CD4-positive, alpha-beta T cell treated with Interleukin-4 for 1 hour (primary cell): ENCODE measurements at places on chromosomes 5 and 9.

GRCh38 chr5:93791518-93791972 is 50.1 kb upstream of the POU5F2 start:
- no peak for DNase-seq

- DNase-seq = no peak
Measured at GRCh38 chr9:33294670-33295432, 4.5 kb downstream of the NFX1 start.

DNA sequence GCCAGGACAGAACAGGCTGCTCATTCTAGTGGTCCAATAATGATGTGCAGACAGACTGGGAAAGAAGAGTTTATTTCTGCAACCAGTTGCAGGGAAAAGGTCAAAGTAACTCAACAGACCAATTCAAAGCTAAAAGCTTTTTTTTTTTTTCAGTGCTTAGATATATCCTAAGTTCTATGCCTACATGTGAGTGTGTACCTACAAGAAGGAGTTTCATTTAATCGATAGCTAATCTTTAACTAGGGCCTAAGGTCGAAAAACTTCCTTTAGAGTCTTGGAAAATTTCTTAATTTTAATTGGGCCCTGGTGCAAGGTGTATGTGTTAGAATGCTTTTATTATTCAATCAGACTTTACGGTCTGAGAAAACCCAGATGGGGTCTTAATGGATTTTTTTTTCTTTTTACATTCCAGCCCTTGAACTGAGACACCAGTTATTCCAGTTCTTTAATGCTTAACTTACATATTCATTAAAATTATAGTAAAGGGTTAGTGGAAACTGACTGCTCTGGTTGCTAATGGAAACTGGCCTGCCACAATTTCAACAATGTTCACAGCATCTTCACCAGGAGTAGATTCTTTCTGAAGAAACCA is 365.3 kb downstream of the MTRR start:
- no peak for DNase-seq

- peak; percentile 56 for DNase-seq
Measured at GRCh38 chr5:132491368-132492364, 1.1 kb upstream of the IRF1 start.

DNA sequence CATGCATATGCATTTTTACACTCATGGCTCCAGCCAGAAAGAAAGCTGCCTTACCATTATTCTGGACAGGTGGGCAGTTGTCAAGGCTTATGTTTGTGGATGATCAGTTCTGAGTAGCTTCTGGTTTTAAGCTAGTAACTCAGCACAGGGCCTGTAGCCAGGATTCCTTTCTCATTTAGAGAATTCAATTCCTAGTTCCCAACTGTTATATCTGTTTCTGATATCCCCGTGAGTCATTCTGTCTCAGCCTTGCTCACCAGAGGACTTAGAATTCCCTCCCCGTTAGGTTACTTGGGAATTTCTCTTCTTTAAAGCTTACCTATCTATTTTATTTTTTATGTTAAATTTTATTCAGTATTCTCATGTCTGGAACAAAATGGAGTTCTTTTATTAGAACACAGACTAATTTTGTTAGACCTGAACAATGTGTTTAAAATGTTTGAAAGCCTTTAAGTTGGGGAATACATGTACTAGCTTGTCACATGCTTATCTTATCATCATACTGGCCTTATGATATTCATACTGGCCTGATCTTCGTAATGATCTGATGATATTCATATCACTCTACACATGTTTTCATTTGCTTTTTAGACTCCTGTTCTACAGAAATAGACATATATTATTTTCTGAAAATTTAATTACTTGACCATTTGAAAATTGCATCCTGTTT is 47.1 kb downstream of the CAST start:
- DNase-seq = no peak

- DNase-seq = no peak
Measured at GRCh38 chr5:166370928-166371690, 1920.3 kb upstream of the WWC1 start.

- no peak for DNase-seq
Measured at GRCh38 chr5:129899454-129899853, 4.8 kb upstream of the CHSY3 start.

GRCh38 chr5:163941079-163941478 is 435.7 kb downstream of the MAT2B start:
- DNase-seq = no peak

- peak; percentile 95 for DNase-seq
Measured at GRCh38 chr5:32444431-32445286, at the start of gene ZFR. Gene ZFR, minus strand, starts transcription at chr5:32444740. Its CDS starts 82 bp downstream, at chr5:32444658.

DNA sequence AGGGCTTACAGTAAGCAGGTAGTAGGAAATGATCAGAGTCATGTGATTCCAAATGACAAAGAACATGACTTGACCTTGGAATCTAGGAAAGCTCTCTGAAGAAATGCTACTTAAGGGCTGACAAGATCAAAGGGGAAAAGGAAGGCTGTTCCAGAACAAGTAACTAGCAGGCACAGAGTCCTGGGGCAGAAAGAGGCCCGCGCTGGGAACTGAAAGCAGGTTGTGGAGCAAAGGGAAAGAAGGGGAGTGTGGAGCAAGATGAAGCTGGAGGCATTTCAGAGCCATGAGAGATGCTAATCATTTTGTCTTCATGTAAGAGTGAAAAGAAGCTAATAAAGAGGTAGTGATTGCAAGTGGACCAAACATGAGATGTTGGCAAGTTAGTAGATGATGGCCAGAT is 397.5 kb downstream of the DTWD2 start:
- DNase-seq = no peak

GRCh38 chr9:27279611-27280010 is 17.3 kb downstream of the EQTN start:
- no peak for DNase-seq

DNA sequence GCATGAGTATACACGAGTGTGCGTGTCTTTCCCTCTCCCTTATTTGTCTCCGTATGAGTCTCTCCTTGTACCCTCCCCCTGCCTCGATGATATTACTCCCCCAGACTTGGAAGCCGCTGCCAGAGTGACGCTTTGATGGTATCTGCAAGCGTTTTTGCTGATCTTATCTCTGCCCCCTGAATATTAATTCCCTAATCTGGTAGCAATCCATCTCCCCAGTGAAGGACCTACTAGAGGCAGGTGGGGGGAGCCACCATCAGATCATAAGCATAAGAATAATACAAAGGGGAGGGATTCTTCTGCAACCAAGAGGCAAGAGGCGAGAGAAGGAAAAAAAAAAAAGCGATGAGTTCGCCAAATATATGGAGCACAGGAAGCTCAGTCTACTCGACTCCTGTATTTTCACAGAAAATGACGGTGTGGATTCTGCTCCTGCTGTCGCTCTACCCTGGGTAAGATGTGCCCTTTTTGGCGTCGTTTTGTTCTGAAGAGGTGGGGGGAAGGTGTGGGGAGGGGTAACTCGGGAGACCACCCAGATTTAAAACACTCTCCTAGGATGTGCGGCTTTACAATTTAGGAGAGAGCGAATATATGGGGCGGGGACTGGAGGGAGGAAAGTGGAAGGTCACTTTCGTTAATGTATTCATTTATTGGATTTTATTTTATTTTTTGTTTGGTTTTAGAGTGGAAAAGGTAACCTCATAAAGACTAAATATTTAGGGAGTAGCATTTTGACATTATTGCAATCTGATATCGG is at the start of gene GABRG2:
Gene GABRG2, plus strand, starts transcription at position 119 of the 757 bp plus-strand sequence. Its CDS starts 227 bp downstream, at position 346.
- no peak for DNase-seq

DNA sequence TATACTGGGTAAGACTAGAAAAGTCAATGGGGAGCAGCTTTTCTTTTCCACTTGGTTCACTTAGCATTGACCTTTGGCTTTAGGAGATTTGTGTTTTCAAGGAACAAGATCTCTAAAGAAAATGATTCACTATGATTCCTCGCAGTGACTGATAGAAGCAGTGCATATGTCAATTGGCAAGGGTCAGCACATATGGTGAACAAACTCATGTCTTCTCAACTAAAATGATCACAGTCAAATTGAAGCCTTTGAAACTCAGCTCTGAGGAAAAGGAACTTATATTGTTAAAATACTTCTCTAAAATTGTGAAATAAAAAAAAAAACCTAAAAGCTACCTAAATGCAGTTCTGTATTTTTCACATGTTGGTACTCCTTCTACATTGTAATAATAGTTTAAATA is 43.2 kb upstream of the IL7R start:
- no peak for DNase-seq

DNA sequence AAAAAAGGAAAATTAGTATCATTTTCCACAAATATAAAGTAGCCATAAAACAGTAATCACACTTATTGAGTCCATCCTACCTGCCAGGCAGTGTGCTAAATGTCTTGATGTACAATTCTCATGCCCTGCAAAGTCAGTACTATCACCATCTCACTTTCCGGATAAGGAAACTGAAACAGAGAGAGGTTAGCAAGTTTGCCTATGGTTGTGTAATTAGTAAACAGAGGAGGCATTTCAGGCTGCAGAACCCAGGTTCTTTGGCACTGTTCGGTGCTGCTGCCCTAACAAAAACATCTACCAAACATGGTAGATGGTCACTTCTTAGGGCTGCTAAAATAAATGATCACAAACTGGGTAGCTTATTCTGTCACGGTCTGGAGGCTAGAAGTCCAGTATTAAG is 22.6 kb downstream of the PLAC8L1 start:
- no peak for DNase-seq

DNA sequence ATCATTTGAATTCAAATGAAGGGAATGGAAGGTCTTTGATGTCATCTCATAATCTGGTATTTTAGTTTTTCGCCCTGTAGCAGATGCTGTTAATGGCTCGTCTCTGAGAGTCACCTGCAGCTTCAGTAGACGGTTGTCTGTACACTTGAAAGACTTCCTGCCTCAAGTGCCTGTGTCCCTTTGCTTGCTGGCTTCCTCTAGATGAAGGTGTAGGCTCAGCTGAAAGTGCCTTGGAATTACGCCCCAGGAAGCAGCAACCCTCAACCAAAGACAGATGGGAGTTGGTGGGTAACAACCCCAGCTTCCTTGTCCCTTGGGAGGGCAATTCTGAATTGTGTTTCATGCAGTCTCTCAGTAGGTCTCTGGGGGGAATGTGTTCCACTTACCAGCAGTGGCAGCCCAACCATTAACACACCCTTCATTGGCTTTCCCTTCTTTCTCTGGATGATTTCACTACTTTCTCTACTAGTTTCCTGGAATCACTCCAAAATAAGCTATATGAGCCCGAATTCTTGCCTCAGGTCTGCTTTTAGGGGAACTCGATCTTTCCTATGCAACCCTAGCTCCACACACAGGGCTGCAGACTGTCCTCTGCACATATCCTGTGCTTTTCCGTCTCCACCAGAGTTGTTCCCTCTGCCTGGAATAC is 395.6 kb downstream of the DMAC1 start:
- no peak for DNase-seq

GRCh38 chr9:70256123-70256551 is 2.6 kb upstream of the SMC5 start:
- DNase-seq = no peak

GRCh38 chr5:140242099-140242498 is 60.8 kb downstream of the PFDN1 start:
- no peak for DNase-seq

GRCh38 chr5:163731256-163731655 is 225.8 kb downstream of the MAT2B start:
- DNase-seq = no peak
